ENCODE measurements at places on chromosomes 3 and 15.
A peak's percentile ranks its signal among the peaks of the same experiment; 100 is the strongest.

DNA sequence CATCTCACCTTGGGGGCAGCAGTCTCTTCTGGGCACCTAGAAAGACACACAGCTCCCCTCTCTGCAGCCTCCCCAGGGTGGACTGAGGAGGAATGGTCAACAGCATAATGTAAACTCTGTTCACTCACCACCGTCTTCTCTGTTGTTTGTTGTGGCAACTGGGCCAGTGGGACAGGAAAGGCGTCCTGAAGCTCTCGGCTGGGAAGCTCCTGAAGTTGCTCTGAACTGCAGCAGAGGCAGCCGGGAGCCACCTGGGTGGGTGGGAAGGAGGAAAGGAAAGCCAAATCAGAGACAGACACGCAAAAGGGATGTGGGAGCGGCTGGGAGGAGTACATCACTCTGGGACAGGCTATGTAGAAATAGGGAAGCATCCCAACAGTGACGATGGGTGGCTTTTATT lies 52.7 kb downstream of the MYLK start:
- no peak for DNase-seq

DNA sequence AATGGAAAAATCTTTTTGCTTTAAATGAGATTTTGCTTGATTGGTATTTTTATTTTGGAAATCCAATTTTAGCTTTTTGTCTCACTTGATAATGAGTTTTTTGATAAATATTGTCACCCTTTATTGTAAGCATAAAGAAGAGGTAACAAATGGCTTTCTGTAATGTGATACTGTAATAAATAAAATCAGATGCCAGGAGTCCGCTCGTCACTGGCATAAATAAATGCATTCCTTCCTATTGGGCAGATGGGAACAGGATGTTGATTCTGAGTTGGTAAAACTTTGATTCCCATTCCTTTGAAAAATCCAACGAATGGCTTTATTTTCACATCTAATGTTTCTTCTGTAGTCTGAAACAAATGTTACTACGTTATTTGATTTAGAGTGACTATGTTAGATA lies 59.9 kb downstream of the CACNA2D3 start:
- DNase-seq = no peak

DNA sequence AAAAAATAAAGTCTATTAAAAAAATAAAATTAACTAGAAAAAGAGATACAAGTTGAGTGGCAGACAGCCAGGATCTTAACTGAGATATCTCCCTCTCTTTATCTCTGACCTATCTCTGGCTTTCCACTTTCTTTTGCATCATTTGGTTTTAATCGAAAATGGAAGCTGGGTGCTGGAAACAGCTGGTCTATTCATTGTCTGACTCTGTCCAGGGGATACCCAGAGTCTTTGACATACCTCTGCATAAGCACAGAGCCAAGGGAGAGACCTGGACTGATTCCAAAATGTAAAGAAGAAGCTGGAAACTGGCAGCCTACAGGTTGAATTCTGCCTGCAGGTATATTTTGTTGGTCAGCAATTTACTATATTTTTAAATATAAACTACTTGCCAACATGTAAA lies 29.6 kb upstream of the CRBN start:
- DNase-seq = no peak

DNA sequence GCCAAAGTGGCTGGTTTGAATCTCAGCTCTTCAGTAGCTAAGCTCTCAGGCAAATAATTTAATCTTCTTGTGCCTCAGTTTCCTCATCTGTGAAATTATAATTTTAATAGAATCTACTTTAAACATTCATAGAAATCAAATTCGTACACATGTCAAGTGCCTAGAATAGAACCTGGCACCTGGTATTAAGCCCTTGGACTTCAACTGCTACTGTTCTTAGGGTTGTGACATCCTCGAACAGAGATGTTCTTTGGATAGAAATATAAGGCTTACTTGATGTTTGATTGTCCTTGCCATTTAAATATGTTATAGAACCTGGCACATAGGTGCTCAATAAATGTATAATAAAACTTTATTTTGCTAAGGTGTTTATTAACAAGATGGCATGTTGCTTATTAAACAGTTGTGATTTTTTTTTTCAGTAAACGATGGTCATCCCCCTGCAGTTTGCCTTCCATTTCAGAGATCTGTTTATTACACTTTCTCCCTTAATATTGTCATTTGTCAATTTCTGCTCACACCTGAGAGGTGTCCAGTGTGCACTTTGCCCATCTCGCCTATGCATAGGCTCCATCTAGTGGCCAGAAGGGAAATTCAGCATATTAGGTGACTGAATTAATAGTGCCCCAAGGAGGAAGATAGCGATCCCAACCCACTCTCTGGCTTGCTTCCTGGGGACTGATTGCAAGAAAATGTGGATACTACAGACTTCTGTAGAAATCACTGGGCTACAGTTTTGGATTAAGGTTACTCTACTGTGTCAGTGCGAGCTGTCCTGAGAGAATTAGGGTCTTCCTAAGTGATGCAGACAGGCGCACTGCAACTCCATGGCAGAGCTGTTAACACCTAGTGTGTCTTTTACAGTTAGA lies 10.7 kb downstream of the IGF1R start:
- DNase-seq = no peak

GRCh38 chr3:160343132-160343531 lies 55.9 kb downstream of the IFT80 start:
- peak; percentile 15 for DNase-seq

DNA sequence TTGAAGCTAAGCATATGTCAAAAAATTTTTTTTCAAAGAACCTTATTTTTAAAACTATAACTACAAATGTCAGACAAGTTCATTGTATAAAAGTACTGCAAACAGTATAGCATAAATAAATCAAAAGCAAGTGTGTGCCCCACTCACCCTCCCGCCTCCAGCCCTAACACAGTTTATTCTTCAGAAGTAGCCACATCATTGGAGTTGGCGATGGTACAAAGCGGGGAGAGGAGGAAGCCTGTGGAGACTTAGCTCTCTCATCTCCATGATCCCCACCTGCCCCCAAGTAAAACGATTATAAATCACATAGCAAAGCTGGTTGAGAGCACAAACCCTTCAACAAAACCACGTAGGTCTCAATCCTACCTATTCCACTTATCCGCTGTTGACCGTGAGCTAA lies 33.6 kb downstream of the FOXP1 start:
- no peak for DNase-seq

DNA sequence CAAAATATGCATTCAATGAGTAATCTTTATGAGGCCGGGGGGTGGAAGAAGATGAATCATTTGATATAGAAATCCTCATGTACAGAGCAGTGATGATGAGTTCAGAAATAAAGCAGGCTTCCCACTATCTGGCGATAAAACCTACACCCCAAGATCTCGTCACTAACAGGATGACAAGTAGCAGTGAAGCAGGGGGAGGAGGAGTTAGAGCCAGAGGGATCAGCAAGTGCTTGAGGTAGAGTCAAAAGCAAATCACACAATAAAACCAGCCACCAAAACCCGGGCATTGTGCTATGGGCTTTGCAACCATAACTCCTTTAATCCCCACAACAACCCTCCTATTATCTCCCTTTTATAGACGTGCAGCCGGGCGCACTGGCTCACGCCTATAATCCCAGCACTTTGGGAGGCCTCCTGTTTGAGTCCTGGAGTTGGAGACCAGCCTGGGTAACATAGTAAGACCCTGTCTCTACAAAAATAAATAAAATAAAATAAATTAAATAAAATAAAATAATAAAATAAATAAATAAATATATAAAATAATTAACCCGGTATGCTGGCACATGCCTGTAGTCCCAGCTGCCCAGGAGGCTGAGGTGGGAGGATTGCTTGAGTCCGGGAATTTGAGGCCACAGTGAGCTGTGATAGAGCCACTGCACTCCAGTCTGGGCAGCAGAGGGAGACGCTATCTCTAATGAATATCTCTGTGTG lies 53.0 kb downstream of the STARD5 start:
- peak; percentile 60 for DNase-seq

- no peak for DNase-seq
These were observed 105.6 kb upstream of the MB21D2 start for GRCh38 chr3:193023218-193023617.

DNA sequence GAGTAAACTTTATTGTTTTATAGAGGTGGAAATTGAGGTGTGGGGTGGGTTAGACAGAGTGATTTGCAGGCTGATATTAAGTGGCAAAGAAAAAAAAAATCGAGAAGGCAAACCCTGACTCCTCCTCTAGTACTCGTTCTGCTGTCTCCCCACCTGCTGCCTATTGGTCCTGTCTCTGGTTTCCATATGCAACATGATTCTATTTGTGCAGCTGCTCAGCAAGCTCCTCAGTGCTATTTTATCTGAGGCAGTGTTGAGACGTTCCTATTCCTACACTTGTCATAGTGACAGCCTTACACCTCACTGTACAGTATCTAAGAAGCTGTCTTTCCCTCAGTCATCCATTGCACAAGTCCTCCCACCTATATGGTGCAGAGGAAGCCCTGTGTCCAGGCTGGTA lies 45.1 kb downstream of the RSL24D1 start:
- no peak for DNase-seq

GRCh38 chr15:61034678-61035291 lies 194.3 kb downstream of the RORA start:
- DNase-seq = peak; percentile 72

- DNase-seq = no peak
These were observed 619.0 kb upstream of the AGTR1 start for GRCh38 chr3:148078658-148079057.

GRCh38 chr15:62549345-62549970 lies 384.4 kb upstream of the C2CD4B start:
- no peak for DNase-seq

- no peak for DNase-seq
These were observed 343.3 kb downstream of the ZNF385D start for GRCh38 chr3:21407743-21408142.

DNA sequence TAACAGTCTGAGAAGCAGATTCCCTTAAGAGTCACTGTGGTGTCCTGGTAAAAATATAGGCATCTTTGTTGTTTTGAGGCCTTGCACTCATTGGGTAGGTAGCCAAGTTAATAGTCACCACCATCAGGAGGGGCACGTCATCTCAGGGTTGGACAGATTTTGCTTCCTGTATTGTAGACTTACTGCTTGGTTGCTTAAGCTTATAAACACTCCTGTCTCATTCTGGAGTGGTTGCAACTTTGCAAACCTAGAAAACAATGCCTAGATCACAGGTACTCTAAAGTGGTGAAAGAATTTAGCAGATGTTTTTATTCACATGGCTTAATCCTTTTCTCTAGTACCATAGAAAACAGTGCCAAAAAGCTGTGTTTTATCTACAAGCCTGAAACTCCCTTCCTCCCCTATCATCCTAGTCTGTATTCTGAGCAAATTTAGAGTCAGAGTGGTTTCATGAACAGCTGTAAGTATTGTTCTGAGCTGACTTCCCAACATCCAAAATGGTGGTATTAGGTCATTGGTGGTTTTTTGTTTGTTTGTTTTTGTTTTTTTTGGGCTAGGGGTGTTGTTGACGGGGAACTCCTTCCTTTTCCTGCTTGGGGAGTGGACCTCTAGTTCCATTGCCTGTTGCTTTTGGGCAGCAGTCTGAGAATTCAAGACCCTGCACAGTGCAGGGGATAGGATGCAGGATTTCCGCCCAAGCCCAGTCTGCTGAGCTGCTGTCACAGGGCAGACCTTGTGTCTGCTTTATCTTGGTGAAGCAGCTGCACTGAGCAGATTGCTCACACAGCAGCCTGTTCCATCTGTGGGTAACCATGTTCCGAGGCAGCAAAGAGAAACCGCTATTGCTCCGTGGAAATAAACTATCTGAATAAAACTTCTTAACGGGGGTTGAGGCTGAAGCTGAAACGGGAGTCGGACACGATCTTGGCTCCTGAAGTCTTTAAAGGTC lies 202.0 kb downstream of the AKAP13 start:
- no peak for DNase-seq
